Activated effector memory CD4-positive, alpha-beta T cell treated with anti-CD3 and anti-CD28 coated beads, Interleukin-2, amount 50 U/mL, for 16 hours (primary cell): ENCODE measurements at places on chromosomes 1 and 21.
A peak's percentile ranks its signal among the peaks of the same experiment; 100 is the strongest.

DNA sequence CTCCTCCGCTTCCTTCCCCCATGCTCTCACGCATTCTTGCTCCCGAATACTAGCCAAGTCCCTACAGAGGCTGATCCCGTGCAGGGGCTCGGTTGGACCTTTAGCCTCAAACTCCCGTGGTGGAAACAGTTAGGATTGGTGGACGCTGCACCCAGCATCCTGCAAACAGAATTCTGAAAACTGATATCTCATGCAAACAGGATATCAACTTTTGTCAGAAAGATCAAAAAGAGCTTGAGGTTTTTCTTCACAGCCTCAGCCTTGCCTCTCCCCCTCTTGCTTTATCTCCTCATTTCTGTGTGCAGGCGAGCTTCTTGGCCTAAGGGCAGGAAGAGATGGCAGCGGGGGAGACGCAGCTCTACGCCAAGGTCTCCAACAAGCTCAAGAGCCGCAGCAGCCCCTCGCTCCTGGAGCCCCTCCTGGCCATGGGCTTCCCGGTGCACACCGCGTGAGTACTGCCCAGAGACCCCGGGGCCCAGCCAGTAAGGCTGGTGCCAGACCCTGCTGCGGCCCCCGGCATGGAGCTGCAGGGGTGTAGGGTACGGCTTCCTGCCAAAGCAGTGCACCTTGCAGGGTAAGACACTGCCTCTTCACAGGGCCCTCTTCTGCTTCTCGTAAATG, at the start of gene UBASH3A:
Gene UBASH3A (plus strand): TSS at position 292 of the 621 bp plus-strand sequence. CDS start 44 bp downstream, at position 336.
- peak; percentile 79 for DNase-seq

DNA sequence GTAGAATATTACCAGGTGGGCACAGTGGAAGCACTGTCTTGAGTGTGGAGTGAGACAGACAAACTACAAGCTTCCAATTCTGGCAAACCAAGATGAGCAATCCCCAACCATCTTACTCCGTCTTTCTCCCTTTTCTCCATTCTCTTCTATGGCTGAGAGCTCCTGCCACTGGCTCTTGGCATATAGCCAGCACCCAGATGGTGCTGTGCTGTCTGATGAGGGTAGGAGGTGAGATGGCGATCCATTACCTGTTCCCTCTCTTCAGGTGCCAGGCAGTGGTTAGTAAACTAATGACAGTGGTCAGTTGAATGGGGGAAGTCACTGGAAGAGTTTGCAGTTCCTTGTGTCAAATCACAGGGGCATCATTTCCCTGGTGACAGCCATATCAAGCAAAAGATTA, 108.4 kb downstream of the FNBP1L start:
- DNase-seq = no peak

DNA sequence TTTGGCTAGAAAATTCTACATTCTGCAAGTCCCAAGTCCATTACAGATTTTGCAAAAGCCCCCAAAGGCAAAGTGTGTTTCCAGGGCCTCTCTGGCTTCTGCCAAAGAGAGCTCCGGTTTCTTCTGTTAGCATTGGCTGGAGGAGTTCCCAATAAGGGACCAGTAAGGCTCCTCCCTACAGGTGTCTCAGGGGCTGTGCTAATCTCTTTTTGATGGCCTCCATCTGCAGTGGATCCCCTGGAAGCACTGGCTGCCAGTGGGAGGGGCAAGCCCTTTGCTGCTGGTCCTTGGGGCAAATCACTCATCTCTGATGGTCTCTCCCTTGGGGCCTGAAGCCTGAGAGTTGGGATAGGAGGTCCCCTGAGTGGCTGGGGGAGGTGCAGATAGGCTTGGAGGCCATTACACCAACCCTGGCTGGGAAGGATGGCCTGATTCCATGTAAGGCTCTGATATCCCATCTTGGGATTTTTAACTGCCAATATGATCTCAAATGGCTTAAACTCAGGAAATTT, 89.1 kb upstream of the USP24 start:
- no peak for DNase-seq

- DNase-seq = no peak
These were observed 338.6 kb downstream of the PAPPA2 start for GRCh38 chr1:176801514-176802020.

GRCh38 chr1:55329091-55329490, 113.9 kb upstream of the USP24 start:
- DNase-seq = no peak

DNA sequence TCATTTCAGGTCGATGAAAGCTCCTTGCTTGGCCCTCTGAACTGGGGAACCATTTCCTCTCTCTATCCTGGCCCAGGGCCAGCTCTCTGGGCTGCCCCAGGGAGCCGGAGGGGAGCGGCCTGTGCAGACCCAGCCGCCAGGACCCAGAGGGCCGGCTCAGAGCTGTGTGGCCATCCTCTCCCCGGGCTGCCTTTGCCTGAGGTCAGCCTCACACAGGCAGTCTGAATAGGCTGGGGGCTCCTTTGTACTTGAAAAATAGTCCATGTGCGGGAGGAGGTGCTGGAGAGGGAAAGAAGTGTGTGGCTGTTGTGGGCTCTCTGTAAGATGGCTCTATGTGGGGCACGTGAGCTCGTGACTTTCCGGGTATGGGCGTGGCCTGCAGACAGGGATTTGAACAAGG, 275.1 kb upstream of the VAMP3 start:
- DNase-seq = no peak
